ENCODE measurements at places on chromosomes 4 and X. TPM values are rescaled to one million over a fixed set of nuclear protein-coding genes. Genes with fewer than 3 reads are reported as not detected.

ARHGAP36 gene
- 0.22 TPM for total RNA-seq

SHROOM4 gene
- total RNA-seq = 3.0 TPM

FSTL5 gene
- not detected for total RNA-seq

DHRSX gene
- total RNA-seq = 25.6 TPM

SH2D1A gene
- not detected for total RNA-seq

PASD1 gene
- total RNA-seq = not detected

IL2 gene
- not detected for total RNA-seq

AREG gene
- not detected for total RNA-seq

MAOB gene
- 1.5 TPM for total RNA-seq

BEND2 gene
- total RNA-seq = not detected

DEFB131A gene
- total RNA-seq = not detected

ANOS1 gene
- total RNA-seq = 31.3 TPM

PROM1 gene
- total RNA-seq = 43.0 TPM

ASB5 gene
- not detected for total RNA-seq

RAB9B gene
- 2.2 TPM for total RNA-seq

LGI2 gene
- 0.56 TPM for total RNA-seq

TCEAL7 gene
- 30.8 TPM for total RNA-seq

POLN gene
- 1.5 TPM for total RNA-seq

IBSP gene
- not detected for total RNA-seq

Measured in neural progenitor cell (in vitro differentiated cells).